Esophagus mucosa (tissue), 1 donor: ENCODE measurements at places on chromosomes 1 and 21.
A peak's percentile ranks its signal among the peaks of the same experiment; 100 is the strongest.

DNA sequence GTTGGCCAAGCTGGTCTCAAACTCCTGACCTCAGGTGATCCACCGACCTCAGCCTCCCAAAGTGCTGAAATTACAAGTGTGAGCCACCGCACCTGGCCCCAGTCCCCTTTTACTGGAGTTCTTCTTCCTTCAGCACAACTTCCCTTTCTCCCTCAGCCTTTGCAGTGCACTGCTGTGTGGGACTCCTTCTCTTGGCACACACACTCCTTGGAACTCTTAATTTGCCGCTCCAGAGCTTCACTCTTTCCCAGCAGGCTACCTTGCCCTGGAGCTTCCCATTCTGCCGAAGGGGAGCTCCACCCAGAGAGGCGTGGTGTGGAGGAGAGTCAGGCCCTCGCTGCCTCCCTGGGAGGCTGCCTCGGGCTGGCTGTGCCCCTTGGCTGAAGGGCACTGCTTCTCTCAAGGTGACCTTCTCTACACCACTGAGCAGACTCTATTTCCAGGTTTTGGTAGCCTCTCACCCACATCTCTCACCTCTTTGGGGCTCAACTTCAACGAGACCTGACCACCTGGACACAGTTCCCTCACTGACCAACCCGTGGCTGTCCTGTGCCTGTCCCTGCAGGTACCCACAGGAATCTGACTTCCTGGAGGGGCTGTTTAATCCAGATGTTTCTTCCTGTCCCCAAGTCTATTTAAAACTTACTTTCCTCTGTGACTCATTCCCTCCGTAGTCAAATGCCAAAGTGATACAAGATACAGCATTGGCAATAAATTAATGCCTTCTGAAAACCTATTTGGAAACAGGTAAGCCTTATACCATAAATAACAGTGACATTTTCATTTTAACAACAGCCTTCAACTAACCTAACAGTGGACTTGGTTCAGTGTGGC is 227.3 kb upstream of the KIAA0040 start:
- no peak for ATAC-seq

DNA sequence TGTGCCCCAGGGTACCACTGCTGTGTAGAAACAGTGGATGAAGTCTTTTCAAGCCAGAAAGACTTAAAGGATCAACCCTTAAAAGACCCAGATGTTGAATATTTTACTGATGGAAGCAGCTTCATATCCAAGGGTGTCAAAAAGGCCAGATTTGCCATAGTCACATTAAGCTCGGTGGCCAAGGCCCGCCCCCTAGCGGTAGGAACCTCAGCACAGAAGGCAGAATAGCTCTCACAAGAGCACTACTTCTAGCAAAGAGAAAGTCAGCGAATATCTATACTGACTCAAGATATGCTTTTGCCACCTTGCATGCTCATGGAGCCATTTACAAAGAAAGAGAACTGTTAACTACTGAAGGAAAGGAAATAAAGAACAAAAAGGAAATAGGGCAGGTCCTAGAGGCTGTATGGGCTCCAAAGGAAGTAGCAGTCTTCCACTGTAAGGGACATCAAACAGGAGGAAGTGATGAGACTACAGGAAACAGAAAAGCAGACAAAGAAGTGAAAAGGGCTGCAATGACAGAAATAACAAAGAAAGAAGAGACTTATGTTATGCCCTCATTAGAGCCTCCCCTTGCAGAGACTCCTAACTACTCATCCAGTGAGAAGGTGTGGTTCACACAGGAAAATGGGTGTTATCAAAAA is 90.5 kb downstream of the LIPI start:
- ATAC-seq, result peak; percentile 43

DNA sequence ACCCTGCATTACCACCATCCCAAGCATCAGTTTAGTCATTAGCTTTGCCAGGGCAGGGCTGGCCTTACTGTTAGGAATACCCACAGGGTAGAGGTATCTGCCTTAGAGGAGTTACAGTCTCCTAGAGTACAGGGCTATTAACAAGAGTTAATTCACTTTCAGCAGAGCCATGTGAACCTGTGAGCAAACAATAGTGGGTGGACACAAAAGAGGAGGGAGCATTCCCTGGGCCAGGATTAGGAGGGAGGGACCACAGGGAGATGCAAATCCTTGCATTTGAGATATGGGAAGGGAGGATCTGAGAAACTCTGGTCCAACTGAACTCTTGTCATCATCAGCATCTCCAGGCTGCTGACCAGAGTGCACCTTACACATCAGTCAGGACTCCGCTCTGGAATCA is 51.1 kb upstream of the IGSF21 start:
- ATAC-seq, result no peak

- ATAC-seq, result peak; percentile 13
These were observed 850.2 kb upstream of the ADAMTS5 start for GRCh38 chr21:27817074-27817473.

DNA sequence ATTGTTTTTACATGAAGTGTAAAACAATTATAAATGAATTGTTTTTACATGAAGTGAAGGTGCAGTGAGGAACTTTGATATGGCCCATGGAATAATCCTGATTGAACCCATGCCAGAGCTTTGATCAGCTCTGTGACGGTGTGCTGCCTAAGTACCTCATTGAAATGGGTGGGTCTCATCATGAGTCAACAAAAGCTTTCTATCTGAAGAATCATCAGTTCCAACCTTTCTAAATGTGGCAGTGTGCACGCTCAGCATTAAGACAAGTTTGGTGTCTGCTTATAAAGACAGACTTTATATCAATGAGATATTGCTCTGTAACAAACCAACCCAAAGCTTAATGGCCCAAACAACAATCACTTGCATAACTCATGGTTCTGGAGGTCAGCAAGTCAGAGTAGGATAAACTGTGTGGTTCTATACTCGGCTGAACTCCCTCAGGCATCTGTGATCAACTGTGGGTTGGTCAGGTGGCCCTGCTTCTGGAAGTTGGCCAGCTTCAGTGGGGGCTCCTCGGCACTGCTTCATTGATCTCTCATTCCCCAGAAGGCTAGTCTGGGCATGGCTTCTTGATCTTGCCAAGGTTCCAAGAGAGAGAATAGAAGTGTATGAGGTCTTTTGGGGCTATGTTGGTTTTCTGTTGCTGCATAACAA is 258.0 kb downstream of the LTN1 start:
- ATAC-seq, result peak; percentile 68

DNA sequence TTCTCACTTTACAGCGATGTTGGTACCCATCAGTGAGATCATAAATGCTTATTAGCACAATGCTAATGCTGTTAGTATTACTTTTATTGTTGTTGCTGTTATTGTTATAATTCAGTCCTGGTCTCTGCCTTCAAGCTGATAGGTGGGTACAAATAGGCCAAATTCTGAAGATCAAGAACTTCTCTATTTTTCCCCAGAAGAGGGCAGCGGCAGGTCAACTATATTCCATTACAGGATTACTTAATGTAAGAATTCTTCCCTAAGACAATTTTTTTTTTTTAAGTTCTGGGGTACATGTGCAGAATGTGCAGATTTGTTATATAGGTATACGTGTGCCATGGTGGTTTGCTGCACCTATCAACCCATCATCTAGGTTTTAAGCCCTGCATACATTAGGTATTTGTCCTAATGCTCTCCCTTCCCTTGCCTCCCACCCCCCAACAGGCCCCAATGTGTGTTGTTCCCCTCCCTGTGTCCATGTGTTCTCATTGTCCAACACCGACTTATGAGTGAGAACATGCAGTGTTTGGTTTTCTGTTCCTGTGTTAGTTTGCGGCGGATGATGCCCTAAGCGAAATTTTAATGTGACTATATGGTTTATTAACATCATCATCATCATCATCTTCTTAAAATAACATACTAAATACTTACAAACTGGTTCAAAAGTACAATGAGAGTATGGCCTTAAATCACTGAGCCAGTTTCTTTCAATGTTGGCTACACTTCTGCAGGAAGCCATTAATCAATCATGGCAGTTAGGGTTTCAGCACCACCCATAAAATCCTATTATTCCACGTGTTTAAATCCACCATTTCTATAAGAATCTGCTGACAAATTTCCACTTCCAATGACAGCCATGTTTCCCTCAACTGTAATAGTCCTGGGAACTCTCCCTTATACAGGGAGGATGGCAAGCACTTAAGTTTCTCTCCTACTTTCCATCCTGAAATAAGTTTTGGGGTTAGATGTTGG is 19.2 kb downstream of the SLC19A2 start:
- ATAC-seq, result no peak

GRCh38 chr1:151849126-151849525 is 4.4 kb downstream of the THEM5 start:
- ATAC-seq, result no peak

DNA sequence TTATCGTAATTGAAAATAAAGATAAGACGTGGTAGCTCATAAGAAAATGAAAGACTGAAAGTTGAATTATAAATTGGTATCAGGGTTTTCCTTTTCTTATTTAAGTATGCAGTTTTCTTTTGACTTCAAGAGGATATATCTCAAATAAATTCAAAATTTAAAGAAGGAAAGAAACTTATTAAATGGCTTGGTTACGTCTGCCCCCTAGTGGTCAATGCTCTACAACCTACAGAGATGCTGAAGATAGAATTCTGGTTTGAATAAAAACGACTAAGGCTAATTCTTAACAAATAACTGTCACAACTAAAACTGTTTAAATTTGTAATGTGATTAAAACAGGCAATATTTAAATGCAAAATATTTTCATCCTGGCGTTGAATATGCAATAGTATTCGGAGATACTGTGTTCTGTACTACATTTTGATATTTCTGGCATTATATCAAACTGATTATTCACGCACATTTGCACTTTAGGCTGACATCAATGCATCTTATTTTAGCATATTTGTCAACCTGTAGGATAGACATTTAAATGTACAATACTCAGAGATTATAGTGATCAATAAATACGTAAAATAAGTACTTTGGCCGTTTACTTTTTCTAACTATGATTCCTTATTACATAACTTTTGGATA is 26.8 kb downstream of the IFI44 start:
- ATAC-seq, result no peak

DNA sequence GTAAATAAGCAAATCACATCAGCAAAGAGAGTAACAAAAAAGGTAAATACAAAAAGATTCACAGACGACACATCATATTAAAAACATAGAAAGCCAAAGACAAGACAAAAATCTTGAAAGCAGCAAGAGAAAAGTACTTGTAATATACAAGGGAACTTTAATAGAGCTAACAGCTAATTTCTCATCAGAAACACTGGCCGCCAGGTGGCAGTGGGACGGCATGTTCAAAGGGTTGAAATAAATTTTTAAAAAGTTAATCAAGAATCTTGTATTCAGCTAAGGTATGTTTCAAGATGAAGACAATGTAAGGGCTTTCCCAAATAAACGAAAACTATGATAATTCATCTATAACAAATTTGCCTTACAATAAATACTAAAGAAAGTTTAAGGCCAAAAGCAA is 358.1 kb downstream of the LRRIQ3 start:
- ATAC-seq, result no peak

DNA sequence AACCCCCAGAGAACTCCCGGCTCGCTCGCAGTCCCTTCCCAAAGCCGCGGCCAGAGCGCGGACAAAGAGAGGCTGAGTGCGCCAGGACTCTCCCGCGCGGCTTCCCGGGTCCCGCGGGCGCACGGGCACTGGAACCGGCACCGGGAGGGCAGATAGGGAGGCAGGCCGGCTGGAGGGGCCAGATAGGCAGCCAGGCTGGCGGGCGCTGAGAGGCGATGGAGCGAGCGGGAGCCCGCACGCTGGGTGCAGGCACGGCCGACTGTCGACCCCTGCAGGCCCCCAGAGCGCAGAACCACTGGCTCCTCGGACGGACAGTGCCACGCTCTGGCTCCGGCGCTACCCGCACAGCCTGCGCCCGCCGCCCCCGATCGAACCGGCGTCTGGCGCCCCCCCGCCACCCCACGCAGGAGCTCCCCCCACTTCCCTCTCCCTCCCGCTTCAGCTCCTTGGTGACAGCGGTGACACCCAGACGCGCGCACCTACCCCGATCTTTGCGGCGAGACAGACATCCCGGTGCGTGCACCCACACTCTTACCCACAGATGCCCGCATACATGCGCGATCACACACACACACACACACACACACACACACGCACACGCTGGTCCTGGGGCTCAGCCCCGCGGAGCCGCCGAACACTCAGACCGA is 534 bp downstream of the SLC6A9 start:
- ATAC-seq, result peak; percentile 4

GRCh38 chr1:218526198-218526580 is 181.1 kb downstream of the TGFB2 start:
- ATAC-seq, result no peak

DNA sequence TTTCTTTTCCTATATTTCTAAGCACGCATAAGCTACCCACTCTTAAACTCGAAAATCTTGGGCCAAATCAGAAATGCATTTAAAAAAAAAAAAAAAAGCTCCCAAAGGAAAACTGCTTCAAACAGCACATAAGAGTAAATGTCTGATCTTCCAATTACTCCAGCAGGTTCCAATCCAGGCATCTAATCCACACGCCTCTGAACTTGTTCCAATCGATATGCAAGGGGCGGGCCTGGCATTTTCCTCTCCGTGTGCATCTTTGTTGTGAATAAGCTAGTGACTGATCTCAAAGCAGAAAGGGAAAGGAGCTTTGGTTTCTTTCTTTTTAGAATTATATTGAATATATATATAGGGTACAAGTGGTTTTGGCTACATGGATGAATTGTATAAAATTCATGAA is 365.5 kb downstream of the PRDM2 start:
- ATAC-seq, result no peak

DNA sequence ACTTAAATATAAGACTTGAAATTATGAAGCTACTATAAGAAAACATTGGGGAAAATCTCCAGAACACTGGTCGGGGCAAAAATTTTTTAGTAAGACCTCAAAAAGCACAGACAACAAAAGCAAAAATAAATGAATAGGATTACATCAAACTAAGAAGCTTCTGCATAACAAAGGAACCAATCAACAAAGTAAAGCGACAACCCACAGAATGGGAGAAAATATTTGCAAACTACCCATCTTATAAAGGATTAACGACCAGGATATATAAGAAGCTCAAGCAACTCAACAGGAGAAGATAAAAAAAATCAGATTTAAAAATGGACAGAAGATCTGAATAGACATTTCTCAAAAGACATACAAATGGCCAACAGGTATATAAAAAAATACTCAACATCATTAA is 19.1 kb downstream of the UCHL5 start:
- no peak for ATAC-seq

DNA sequence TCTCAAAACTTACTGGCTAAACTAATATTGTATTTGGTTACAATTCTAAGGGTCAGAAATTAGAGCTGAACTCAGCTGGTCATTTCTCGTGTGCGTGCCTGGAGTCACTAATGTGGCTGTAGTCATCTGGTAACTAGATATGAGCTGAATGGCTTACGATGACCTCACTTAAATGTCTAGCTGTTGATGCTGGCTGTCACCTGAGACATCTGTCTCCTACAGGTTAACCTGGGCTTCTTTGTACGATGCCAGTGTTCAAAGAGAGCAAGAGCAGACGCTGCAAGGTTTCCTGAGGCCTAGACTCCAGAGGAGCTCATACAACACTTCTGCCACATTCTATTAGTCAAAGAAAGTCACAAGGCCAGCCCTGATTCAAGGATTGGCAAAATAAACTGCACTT is 17.1 kb upstream of the ALG6 start:
- ATAC-seq, result no peak

- ATAC-seq, result peak; percentile 87
These were observed 45.7 kb downstream of the PLPP3 start for GRCh38 chr1:56533621-56534020.
